ENCODE measurements at places on chromosomes 13 and 19.

GRCh38 chr19:19550485-19550929 lies 12.4 kb downstream of the CILP2 start:
- DNase-seq: no peak

DNA sequence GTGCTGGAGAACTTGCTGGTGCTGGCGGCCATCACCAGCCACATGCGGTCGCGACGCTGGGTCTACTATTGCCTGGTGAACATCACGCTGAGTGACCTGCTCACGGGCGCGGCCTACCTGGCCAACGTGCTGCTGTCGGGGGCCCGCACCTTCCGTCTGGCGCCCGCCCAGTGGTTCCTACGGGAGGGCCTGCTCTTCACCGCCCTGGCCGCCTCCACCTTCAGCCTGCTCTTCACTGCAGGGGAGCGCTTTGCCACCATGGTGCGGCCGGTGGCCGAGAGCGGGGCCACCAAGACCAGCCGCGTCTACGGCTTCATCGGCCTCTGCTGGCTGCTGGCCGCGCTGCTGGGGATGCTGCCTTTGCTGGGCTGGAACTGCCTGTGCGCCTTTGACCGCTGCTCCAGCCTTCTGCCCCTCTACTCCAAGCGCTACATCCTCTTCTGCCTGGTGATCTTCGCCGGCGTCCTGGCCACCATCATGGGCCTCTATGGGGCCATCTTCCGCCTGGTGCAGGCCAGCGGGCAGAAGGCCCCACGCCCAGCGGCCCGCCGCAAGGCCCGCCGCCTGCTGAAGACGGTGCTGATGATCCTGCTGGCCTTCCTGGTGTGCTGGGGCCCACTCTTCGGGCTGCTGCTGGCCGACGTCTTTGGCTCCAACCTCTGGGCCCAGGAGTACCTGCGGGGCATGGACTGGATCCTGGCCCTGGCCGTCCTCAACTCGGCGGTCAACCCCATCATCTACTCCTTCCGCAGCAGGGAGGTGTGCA lies 587 bp downstream of the S1PR4 start:
- DNase-seq: no peak

GRCh38 chr13:43953370-43953769 lies 73.7 kb downstream of the LACC1 start:
- no peak for DNase-seq

- DNase-seq: no peak
Measured at GRCh38 chr19:33300009-33300893, 2.1 kb downstream of the CEBPA start.

Measured in GM12891 (cell line).